ENCODE measurements at places on chromosomes 1 and 21. TPM values are rescaled to one million over a fixed set of nuclear protein-coding genes. Genes with fewer than 3 reads are reported as not detected.

GRCh38 chr1:101200513-101200912 lies 36.3 kb upstream of the S1PR1 start:
- no peak for DNase-seq

GRCh38 chr1:110170766-110171733 lies 20.8 kb downstream of the SLC6A17 start:
- no peak for DNase-seq

- DNase-seq: no peak
Observed at GRCh38 chr21:40845441-40845995, 1.4 kb downstream of the DSCAM start.

GRCh38 chr1:5678759-5679158 lies 313.5 kb downstream of the NPHP4 start:
- no peak for DNase-seq

DNA sequence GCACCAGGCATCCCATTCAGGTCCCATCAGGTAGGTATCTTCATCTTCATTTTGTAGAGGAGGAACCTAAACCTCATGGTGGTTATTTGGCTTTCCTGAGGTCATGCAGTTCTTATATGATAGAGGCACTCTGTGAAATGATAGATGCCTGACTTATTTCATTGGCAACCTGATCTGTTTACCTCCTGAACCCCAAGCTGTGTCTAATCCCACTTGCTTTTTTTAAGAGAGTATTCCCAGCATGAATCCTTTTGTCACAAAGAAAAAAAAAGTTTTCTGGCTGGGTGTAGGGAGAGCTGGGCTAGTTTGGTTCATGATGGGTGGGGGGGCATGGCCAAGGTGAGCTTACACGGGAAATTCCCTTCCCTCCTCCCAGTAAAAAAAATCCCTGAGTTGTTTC lies 154.2 kb downstream of the TENT5C start:
- no peak for DNase-seq

DNA sequence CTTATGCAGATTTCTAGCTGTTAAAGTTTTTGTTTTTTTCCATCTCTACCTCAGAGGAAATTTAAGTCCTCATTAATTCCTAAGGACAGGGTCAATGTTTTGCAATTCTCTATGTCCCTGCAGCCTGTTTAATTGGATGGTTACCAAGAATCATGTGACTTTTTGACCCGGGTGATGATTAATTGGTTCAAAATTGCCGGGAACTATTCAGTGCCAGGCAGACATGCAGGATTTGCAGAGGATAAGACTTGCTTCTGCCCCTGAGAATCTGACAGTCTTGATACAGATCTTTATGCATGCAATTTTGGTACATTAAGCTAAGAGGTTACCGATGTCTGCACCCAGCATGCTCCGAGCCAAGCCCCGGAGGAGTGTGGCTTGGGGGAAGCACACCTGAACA lies 87.9 kb downstream of the PLPP3 start:
- no peak for DNase-seq

DNA sequence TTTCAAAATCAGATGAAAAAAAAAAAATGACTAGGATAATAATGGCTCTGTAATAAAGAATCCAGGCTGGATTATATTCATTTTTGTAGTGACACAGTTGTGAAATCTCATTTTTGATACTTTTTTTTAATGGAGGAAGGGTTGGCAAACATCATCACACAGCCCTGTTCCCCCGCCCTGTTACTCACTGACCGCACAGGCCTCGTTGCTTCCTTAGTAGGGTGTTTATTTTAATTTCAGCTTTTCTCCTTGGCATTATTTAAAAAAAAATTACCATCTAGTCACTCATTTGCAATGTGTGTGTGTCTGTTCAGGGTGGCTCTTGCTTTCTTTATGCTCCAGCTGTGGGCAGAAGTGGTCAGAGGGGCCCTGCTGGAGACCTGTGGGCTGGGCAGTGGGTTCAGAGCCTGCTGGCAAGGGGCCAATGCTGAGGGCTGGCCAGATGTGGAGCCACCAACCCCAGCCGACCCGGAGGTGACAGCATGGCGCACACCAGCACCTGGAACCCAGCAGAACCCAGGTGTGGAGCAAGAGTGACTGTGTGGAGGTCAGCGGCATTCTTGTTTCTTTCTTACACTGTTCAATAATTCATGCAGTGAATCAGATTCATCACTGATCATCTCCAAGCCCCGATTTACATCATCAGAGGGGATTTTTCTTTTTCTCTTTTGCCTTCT lies 44.6 kb downstream of the ZSCAN20 start:
- no peak for DNase-seq

DNA sequence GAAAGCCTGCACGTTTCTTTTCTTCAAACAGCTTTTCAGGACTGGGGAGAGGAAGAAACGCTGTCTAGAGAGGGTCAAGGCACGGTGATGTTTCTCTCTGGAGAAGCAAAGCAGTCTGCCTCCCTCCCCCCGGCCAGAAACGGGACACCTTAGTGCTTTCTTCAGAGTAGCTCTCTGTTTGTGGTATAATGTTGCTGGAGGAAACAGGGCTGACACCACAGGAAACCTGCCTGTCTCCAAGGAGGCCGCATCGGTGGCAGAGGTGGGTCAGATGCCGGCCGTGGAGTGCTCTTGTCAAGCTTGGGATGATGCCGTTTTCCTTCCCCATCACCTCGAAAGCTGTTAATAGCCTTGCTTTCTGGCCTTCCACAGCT lies 139.4 kb downstream of the DHRS3 start:
- DNase-seq: no peak

DNA sequence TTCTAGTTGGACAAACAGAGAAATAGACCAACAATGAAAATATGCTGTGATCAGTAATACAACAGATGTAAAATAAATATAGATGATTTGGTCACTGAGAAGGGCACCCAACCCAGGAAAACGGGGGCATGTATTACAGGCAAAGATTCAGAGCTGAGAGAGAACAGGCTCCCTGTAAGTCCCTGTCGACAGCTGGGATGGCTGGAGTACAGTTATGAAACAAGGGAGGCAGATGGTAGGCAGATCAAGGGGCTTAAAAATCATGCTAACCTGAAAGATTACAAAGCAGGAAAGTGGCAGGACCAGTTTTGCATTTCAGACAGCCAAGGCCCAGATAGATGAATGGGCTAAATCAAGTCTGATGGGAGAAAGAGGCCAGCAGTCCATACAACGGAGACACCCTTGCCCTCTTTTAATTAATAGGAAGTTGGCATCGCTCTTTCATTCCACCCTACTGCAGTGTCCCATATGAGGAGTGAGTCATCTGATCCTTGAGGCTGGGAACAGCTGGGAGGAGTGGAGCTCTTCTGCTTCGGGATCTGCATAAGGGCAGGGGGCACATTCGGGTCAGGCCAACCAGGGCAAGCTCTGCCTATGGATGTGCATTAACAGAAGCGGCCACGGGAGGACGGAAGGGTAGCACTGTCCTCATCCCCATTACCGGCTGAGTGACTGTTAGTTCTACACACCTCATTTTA lies 171.1 kb downstream of the DAB1 start:
- DNase-seq: no peak

DNA sequence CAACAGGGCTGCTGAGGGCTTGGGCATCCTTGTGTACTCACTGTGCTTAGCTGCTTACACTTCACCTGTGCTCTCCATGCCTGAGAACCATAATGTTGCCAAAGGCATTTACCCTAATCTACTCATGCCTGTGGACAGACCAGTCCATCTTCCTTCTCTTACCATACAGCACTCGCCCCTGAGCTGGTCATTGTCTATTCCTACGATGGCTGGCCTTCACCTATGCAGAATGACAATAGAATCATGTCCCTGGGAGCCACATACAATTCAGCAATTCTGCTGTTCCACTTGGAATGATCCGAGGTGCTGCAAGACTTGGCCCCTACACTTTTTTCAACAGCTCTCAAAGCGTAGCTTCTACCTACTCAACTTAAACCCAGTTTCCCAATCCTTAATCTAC lies 96.5 kb downstream of the PAPPA2 start:
- DNase-seq: no peak

GRCh38 chr1:118032883-118033282 lies 103.3 kb downstream of the WDR3 start:
- DNase-seq: no peak

GRCh38 chr1:38222891-38223290 lies 176.3 kb upstream of the POU3F1 start:
- no peak for DNase-seq

GRCh38 chr1:164675342-164675904 lies 116.4 kb downstream of the PBX1 start:
- no peak for DNase-seq

- DNase-seq: peak; percentile 66
Observed at GRCh38 chr21:31509194-31510017, 150.1 kb upstream of the SOD1 start.

FMO4 gene
- total RNA-seq: 1.9 TPM

CCDC17 gene
- total RNA-seq: 0.47 TPM

ZNF326 gene
- total RNA-seq: 34.0 TPM

SLC25A34 gene
- total RNA-seq: 1.2 TPM

NR1I3 gene
- total RNA-seq: 0.47 TPM

SPRR2F gene
- not detected for total RNA-seq

SMIM1 gene
- total RNA-seq: 2.0 TPM

C4BPA gene
- total RNA-seq: not detected

ERG gene
- 1.2 TPM for total RNA-seq
